ENCODE measurements at places on chromosomes 11 and 22.

GRCh38 chr11:123755344-123755743 is 1.0 kb upstream of the OR6X1 start:
- DNase-seq, result no peak

GRCh38 chr11:78952890-78953289 is 378.2 kb upstream of the NARS2 start:
- DNase-seq, result no peak

DNA sequence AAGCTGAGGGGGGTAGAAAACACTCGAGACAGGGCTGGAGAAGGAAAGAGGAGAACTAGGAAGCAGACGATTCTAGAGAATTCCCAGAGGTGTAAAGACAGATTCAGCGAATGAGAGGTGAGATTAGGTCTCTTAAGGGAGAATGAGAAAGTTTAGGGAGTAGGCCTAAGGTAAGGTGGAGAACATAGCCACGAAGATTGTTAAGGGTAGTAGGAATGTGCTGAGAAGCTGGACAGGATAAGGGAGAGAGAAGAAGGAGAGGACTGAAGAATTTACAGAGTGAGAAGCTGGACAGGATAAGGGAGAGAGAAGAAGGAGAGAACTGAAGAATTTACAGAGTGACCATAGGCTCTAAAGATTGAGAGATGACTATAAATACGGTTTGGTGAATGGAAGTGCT is 908 bp downstream of the PPME1 start:
- DNase-seq, result peak; percentile 16

GRCh38 chr11:110901441-110901840 is 189.2 kb upstream of the ARHGAP20 start:
- DNase-seq, result no peak

DNA sequence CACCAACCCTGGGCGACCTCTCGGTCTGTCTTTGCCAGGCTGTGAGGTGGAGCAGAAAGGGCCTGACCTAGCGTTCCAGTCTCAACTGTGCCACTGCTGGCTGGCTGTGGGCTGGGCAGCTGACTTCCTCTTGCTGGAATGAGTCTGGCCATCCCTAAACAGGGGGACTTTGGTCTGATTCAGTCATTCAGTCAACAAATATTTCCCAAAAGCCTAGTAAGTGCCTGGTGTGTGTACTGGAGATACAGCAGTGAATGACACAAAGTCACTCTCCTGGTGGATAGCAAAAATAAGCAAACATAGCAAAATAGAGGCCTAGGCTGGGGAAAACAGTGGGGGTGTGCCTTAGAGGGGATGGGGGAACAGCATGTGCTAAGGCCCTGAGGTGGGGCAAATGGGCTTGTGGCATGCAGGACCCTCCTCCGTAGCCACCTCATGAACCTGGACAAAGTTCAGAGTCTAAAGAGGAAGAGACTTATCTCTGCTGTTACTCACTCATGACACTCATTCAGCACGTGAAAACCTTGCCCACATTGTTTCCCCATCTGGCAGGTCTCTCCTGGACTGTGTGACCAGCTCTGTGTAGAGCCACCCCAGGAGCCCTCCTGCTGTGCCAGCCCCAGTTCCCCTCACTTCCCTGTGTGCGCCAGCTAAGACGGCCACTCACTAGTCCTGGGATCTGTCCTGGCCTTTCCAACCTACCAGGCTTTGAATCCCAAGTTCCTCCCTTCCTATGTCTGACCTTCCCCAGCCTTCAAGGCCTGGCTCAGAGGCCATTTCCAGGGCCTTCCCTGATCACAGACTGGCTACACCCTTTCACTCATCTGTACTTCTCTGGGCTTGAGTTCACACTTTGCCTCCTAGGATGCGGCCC is 4.7 kb downstream of the GUCD1 start:
- DNase-seq, result peak; percentile 61

- DNase-seq, result no peak
Measured at GRCh38 chr11:74608431-74608830, 16.0 kb downstream of the POLD3 start.

- peak; percentile 61 for DNase-seq
Measured at GRCh38 chr11:75597636-75598035, 35.6 kb downstream of the SERPINH1 start.

GRCh38 chr11:89205378-89205777 is 27.7 kb downstream of the TYR start:
- DNase-seq, result no peak

DNA sequence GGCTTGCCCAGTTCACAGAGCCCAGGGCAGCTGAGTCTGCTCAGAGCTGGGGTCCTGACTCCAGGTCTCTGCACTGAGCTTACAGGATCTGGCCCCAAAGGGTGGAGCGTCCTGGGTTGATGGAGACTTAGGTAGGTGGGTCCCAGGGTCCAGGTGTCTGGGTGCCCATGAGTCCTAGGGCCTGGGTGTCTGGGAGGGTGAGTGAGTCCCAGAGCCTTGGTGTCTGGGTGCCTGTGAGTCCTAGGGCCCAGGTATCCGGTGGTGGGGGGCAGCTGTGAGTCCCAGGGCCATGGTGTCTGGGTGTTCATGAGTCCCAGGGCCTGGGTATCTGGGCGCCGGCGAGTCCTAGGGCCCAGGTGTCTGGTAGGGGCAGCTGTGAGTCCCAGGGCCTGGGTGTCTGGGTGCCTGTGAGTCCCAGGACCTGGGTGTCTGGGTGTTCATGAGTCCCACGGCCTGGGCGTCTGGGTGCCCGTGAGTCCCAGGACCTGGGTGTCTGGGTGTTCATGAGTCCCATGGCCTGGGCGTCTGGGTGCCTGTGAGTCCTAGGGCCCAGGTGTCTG is 1505.6 kb downstream of the BRD1 start:
- DNase-seq, result no peak

DNA sequence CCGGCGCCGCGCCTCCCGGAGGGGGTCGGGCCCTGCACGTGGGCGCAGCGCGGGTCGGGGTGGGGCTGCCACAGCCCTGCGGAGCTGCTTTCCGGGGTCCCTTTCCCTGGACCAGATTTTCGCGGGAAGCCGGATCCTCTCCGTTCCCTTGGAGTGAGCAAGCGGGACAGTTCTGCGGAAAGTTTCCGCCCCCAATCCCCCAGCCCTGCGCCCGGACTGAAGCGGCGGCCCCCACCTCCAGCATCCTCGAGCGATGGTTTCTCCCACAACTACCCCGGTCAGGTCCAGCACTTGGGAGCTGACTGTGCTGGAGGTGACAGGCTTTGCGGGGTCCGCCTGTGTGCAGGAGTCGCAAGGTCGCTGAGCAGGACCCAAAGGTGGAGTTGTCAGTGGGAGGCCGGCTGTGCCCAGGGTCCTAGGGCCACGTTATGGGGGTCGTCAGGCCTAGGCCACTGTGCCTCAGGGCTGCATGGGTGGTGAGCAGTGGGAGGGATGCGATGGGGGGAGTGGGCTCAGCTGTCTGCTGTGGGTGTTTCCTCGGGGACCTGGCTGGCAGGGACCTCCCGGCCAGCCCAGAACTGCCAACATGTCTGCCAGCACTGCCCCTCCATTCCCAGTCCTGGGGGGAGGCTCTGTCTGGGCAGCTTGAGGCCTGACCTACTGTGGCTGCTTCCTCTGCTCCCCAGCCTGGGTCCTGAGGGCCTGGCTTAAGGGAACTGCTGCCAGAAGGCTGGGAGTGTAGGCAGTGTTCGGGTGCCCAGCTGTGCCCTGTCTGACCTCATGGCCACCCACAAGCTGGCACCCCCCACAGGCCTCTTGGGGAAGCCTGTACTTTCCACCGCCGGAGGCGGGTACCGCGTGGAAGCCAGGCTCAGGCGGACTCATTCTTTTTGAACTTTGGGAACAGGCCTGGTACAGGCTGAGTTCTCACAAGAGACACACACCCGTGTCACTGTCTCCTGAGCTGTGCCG is 726 bp downstream of the ST3GAL4 start:
- peak; percentile 81 for DNase-seq

GRCh38 chr22:37018086-37018814 is 997 bp downstream of the TST start:
- no peak for DNase-seq

DNA sequence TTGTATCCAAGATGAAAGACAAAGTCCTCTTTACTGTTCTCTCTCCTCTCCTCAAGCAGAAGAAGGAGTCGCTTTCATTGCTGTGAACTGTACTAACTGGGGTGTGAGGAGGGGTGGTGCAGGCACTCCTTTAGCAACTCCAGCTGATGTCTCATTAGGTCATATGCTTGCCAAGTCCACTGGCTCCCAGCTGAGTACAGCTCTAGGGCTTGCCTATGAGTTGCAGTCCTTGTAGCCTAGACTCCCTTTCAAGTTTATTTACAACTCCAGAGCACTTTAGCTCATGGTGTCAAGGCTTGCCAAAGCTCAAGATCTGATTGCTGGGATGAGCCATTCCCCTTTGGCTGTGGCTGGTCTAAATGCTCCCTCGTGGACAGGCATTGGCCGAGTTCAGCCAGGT is 55.1 kb upstream of the PDGFD start:
- no peak for DNase-seq

GRCh38 chr11:80586464-80586863 is 1145.6 kb upstream of the TENM4 start:
- no peak for DNase-seq

DNA sequence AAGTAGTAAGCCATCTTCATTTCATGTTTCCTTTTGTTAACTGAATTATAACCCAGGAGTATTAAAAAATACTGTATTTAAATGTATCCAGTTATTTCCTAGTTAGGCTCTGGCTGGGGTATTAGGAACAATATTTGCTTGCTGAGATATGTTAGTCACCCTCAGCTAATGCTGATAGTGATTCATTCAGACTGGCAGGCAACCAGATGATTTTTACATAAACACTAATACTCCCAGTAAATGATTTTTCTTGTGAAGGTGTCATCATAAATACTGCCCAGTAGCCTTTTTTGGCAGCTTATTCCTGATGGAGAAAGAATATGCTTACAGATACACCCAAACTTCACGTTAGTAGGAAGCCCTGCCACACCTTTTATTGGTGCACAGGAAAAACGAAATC is 8.1 kb downstream of the YWHAH start:
- DNase-seq, result no peak

DNA sequence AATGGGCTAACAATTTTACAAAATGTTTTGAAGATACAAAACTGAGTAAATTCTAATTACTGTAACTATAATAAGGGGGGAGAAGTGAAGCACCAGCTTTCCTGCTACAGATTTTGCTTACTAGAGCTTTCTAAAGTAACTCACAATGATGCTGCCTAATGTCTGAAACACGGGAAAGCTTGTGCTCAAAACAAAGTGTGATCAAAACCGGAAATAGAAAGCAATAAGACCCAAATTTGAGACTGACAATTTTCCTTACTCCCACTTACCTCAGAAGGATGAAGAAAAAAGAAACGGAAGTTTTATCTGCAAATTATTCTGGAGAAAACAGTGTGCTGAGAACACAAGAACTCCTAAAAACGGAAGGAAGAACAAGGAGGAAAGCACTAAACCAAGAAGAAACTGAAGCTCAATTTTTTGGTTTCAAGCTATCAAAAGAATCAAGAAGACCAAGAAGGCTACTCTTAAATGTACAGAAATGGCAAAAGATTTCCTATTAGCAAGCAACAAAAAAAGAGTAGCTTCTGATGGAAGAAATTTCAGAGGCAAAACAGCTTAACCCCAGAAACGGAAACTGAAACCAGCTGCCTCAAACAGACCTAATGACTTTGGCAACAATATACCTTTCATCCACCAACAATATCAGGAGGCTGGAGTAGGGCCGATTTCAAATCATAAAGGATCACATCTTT is 33.4 kb downstream of the AMBRA1 start:
- DNase-seq, result peak; percentile 43

DNA sequence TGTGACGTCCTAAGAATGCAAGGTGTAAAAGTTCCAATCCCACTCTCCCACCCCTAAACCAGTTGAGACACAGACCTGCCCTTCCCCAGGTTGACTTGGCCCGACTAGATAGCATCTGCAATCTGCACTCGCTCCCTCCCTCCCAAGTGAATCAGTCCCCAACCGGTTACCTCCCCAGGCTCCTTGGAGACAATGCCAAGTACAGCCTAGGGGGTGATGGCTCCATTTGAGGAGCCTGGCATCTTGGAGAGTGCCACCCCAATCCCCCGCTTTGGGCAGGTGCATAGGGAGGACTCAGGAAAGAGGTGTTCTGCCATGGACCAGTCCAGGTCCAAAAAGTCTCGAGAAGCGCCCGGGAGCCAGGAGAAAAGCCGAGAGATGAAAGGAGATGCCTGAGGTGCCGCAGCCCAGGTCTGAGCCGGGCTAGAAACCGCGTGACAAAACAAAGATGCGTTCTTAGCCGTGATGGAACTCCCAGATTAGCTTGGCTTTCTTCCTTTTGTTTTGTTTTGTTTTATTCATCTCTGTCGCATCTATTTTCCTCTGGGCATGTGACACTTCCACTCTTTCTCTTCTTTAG is 18.7 kb upstream of the SNX32 start:
- no peak for DNase-seq

DNA sequence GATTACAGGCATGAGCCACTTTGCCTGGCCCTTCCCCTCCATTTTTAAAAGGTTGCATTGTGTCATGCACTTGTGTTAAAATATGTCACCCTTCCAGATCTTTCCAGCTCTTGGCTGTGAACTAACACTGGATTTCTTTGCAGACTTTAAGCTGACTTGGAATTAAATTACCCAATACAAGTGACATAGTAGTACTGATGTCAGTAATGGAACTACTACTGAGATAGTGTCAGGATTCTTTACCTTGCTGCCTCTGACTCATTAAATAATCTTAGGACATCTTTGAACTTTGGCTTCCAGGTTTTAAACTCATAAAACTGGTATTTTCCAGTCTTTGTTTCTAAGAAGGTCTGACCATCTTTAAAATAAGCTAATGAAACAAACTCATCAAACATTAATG is 51.8 kb upstream of the OR4B1 start:
- DNase-seq, result no peak

GRCh38 chr11:12725863-12726682 is 51.9 kb downstream of the TEAD1 start:
- no peak for DNase-seq

DNA sequence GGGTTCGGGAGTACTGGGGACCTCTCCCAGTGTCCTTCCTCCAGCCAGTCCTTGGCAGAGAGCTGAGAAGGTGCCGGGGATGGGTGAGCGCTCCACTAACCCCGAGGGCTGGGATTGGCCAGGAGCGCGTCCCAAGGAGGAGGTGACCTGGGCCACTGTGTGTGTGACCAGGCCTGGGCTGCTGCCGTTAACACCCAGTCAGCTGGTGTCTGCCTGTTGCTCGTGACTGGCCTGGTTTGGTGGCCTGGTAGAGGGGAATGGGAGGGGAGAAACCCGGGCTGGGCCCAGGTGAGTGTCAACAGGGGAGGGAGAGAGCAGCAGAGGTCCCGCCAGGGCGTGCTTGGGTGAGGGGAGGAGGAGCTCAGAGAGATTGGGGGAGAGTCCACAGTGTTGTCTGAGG is 29.9 kb upstream of the GRAMD4 start:
- no peak for DNase-seq

- no peak for DNase-seq
Measured at GRCh38 chr11:77981346-77981947, 13.0 kb downstream of the INTS4 start.

GRCh38 chr22:37060801-37061610 is 9.5 kb downstream of the KCTD17 start:
- DNase-seq, result no peak

DNA sequence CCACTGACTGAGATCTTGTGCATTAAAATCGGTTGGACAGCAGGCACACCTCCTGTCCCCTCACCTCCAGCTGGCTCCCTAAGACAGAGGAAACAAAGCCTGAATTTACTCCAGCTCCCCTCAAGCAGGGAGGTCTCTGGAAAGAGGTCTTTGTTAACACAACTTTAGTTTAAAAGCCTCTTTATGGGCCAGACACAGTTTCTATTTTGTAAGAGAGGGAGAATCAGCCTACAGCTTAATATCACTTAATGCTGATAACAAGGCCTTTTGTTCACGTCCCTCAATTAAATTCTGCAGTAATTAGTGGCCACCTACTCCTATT is 36.3 kb downstream of the PLEKHA7 start:
- no peak for DNase-seq

All from NB4 (cell line).